ENCODE measurements at places on chromosomes 6 and 20. TPM values are rescaled to one million over a fixed set of nuclear protein-coding genes. Genes with fewer than 3 reads are reported as not detected.
A peak's percentile ranks its signal among the peaks of the same experiment; 100 is the strongest.

DNA sequence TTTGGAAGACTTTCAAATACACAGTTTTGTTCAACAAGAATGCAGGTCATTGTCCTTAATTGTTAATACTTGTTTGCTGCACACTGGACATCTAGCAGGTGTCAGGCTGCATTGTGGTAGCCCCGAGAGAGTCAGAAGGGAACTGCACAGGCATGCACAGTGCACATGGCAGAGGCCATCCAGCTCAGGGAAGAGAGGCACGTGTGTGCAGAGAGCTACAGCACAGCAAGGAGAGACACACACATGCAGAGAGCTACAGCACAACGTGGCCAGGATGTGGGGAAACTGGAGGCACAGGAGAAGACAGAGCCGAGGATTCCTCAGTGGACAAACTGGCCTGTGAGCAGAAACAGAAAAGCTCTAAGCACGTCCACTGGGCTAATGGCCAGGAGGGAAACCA lies 272.0 kb downstream of the SMOC2 start:
- no peaks in the 10 kb centered on the region for H3K36me3 ChIP-seq
- no peaks in the 10 kb centered on the region for H3K27me3 ChIP-seq
- H3K4me3 ChIP-seq: no peak overlapping the region
- no peak overlapping the region for H3K27ac ChIP-seq

DNA sequence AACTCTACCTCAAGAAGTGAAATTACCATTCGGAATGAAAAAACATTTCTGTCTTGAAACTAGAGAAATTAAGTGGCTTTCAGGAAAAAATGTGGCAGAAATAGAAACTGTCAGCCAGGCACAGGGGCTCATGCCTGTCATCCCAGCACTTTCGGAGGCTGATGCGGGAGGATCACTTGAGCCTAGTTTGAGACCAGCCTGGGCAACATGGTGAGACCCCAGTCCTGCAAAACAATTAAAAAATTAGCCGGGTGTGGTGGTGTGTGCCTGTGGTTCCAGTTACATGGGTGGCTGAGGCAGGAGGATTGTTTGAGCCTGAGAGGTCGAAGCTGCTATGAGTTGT lies 7.1 kb upstream of the TMEM181 start:
- H3K27ac ChIP-seq: no peak overlapping the region
- no peak overlapping the region for H3K4me3 ChIP-seq
- no peaks in the 10 kb centered on the region for H3K27me3 ChIP-seq
- H3K36me3 ChIP-seq: no peaks in the 10 kb centered on the region
- no peaks in the 10 kb centered on the region for H3K4me1 ChIP-seq

GRCh38 chr20:34604980-34605788 lies 46.7 kb downstream of the MAP1LC3A start:
- H3K27ac ChIP-seq: no peak overlapping the region
- no peak overlapping the region for H3K4me3 ChIP-seq
- peak; percentile 17 for DNase-seq
- H3K36me3 ChIP-seq: no peaks in the 10 kb centered on the region
- no peaks in the 10 kb centered on the region for H3K27me3 ChIP-seq

DNA sequence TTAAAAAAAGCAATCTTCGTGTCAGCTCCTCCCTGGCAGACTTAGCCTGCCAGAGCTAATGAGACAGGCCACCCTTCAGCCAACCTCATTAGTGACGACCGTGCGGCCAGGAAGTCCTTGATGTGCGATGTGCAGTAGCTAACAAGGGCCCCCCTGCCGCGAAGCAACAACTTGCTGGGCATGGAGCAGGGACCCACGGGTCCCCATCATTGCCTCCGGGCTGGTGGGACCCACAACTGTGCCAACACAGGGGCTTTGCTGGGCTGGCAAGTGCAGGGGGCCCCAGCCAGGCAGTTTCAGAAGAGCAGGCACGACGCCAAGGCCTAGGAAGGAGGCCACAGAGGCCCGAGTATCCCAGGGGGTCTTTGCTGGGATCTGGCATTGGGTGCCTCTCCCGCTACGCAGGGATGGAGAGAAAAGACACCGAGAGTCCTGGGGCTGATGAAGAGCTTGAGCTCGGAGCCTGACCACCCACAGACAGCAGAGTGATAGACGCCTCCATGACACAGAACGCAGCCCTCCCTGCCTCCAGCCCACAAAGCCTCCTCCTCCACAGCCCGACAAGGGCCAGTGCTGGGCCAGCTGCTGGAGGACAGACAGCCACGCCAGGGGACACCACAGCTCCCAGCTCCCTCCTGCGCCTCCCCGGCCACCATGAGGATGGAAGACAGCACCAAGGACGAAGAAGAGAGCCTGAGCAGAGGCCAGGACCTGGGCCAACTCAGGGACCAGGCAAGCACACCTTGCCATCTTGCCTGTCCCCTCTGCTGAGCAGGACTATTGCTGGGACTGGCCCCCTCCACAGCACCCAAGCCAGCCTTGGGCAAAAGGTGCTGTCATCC lies 96.6 kb downstream of the YTHDF1 start:
- no peaks in the 10 kb centered on the region for H3K4me1 ChIP-seq
- H3K36me3 ChIP-seq: no peaks in the 10 kb centered on the region
- DNase-seq: no peak
- no peak overlapping the region for H3K4me3 ChIP-seq

PRPH2 gene
- total RNA-seq: 1.5 TPM

FAM83D gene
- 19.0 TPM for total RNA-seq

GRCh38 chr6:79030511-79030910 lies 47.5 kb downstream of the PHIP start:
- no peak overlapping the region for H3K4me3 ChIP-seq
- no peaks in the 10 kb centered on the region for H3K27me3 ChIP-seq
- H3K27ac ChIP-seq: no peak overlapping the region
- no peaks in the 10 kb centered on the region for H3K36me3 ChIP-seq
- no peak for DNase-seq
- peaks cover 49% of the 10 kb centered on the region for H3K4me1 ChIP-seq

DNA sequence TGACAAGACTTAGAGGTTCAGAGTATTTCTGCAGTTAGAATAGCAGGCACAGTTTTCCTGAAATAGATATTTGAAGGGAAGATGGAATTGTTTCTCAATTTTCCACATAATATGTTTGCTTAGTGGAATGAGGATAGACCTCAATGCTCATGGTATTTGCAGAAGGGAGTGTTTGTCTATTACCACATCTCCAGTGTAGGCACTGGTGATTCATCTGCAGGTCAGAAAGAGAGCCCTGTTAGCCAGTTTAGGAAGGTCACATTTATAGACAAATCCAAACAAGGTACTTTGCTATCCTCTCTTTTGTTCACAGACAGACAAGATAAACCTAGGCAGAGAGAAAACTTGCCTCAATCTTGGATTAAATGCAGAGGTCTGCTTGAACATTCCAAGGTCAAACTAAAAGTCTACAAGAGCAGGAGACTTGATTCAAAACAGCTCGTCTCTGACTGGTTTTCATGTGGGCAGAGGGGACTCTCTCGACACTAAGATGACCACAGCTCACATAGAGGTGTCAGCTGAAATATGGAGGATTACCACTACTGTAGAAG lies 22.8 kb downstream of the ISM1 start:
- DNase-seq: peak; percentile 70
- no peaks in the 10 kb centered on the region for H3K36me3 ChIP-seq
- H3K4me3 ChIP-seq: no peak overlapping the region
- H3K4me1 ChIP-seq: peaks cover 10% of the 10 kb centered on the region

- no peak overlapping the region for H3K4me3 ChIP-seq
- no peaks in the 10 kb centered on the region for H3K27me3 ChIP-seq
- peak; percentile 77 for DNase-seq
Measured at GRCh38 chr20:49729780-49730179, 16.1 kb upstream of the B4GALT5 start.

- no peak overlapping the region for H3K27ac ChIP-seq
- no peaks in the 10 kb centered on the region for H3K27me3 ChIP-seq
- no peak for DNase-seq
- H3K4me1 ChIP-seq: no peaks in the 10 kb centered on the region
- no peaks in the 10 kb centered on the region for H3K36me3 ChIP-seq
Measured at GRCh38 chr6:38775870-38776269, 60.8 kb downstream of the DNAH8 start.

GRCh38 chr20:57660922-57661745 lies 40.9 kb upstream of the ZBP1 start:
- no peak for DNase-seq
- no peaks in the 10 kb centered on the region for H3K36me3 ChIP-seq
- no peaks in the 10 kb centered on the region for H3K4me1 ChIP-seq
- no peak overlapping the region for H3K27ac ChIP-seq

GRCh38 chr20:62906647-62907375 lies 19.5 kb downstream of the DIDO1 start:
- H3K27me3 ChIP-seq: no peaks in the 10 kb centered on the region
- H3K4me1 ChIP-seq: no peaks in the 10 kb centered on the region
- H3K27ac ChIP-seq: no peak overlapping the region
- DNase-seq: no peak
- no peak overlapping the region for H3K4me3 ChIP-seq

GRCh38 chr20:39010496-39010895 lies 48.4 kb downstream of the DHX35 start:
- no peaks in the 10 kb centered on the region for H3K4me1 ChIP-seq
- H3K36me3 ChIP-seq: no peaks in the 10 kb centered on the region
- H3K4me3 ChIP-seq: no peak overlapping the region
- no peak overlapping the region for H3K27ac ChIP-seq
- no peaks in the 10 kb centered on the region for H3K27me3 ChIP-seq

PREX1 gene
- 0.63 TPM for total RNA-seq

TMEM170B gene
- 0.54 TPM for total RNA-seq

OR2H2 gene
- not detected for total RNA-seq

Data from GM23248 (cell line).